ENCODE measurements at places on chromosomes 3 and 15.

- DNase-seq, result no peak
Observed at GRCh38 chr3:117606866-117607265, 897.3 kb downstream of the TUSC7 start.

DNA sequence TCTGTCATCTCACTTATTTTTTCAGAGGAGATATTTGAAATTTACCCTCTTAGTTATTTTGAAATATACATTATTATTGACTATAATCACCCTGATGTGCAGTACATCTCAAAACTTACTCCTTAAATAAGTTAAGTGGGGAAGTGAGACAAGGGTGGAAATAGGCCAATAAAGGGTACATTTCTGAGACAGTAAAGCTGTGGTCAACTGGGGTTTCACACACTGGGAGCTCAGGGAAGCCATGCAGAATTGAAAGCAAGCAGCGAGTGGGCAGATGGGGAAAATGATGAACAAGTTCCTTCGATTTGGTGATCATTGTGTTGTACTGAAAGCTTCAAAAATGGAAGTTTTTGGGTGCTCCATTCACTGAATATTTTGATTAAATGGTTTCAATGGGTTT is 21.6 kb upstream of the MOBP start:
- DNase-seq, result no peak

GRCh38 chr15:91824256-91824655 is 29.3 kb upstream of the SLCO3A1 start:
- no peak for DNase-seq

DNA sequence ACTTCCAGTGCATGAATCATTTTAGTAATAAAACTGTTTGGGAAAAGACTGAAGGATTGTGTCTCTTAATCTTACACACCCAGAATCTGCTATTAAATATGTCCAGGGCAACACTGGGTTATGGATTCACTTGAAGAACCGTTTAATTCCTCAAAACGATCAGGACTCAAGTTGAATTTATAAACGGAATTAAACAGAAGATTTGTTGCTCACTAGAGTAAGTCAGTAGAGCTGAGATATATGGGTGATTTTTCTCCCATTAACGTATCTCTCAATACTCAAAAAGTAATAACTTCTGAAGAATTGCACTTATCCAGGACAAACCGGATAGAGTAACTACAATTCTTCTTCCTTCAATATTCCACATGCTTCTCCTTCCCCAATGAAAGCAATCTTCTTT is 41.1 kb upstream of the LIPC start:
- no peak for DNase-seq

DNA sequence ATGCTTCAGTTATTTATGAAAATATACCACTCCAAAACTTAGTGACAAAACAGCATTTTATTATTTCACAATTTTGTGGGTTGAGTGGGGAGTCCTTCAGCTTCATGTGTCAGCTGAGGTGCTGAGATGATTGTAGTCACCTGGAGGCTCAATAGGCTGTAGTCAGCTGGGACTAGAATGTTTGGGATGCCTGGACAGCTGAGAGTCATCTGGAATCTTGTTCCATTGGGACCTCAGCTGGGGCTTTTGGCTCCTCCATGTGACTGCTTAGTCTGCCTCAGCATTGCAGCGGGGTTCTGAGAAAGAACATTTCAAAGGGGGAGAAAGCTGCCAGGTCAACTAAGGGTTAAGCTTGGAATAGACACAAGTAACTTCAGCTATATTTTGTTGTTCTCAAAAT is 13.4 kb downstream of the STT3B start:
- DNase-seq, result no peak

DNA sequence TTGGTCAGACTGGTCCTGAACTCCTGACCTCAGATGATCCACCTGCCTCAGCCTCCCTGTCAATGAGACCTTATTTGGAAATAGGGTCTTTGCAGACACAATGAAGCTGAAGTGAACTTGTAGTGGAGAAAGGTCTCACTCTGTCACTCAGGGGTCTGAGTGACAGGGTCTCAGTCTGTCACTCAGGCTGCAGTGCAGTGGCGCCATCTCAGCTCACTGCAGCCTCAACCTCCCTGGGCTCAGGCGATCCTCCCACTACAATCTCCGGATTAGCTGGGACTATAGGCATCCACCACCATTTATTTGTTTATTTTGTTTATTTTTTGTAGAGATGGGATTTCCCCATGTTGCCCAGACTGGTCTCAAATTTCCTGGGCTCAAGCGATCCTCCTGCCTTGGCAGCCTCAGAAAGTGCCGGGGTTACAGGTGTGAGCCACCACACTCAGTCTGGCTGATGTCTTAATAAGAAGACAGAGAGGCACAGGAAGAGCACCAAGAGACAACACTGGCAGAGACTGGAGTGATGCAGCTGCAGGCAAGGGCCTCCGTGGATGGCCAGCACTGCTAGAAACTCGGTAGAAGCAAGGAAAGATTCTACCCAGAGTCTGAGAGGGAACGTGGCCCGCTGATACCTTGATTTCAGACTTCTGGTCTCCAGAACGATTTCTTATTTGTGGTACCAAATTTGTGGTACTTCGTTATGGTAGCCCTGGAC is 26.2 kb upstream of the RAF1 start:
- no peak for DNase-seq

- DNase-seq, result no peak
Observed at GRCh38 chr3:192128060-192128459, 599.3 kb downstream of the FGF12 start.

GRCh38 chr15:80760960-80761359 is 18.2 kb upstream of the CEMIP start:
- DNase-seq, result no peak

DNA sequence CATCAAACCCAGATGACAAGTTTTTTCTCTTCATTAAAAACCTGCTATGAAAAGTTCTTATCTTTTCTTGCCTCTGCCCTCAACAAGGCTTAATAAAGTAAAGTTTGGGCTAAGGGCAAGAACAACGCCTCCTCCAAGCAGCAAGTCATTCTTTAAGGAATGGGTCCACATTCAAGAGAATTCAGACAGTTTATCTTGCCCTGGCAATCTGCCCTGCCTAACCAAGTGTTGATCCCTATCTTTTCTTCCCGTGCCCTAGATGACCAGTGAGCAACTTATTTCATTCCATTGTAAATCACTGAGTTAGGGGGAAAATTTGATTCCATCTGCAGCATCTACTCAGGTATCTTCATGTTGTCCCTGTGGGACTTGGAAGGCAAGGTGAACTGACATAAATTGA is 370.3 kb upstream of the DPPA4 start:
- no peak for DNase-seq

- DNase-seq, result peak; percentile 31
Observed at GRCh38 chr3:57100046-57100695, 39.7 kb downstream of the SPATA12 start.

GRCh38 chr3:170040418-170040817 is 2.6 kb downstream of the GPR160 start:
- DNase-seq, result no peak

- no peak for DNase-seq
Observed at GRCh38 chr3:31157893-31158620, 263.6 kb upstream of the GADL1 start.
